ENCODE measurements at places on chromosomes 6 and 20. TPM values are rescaled to one million over a fixed set of nuclear protein-coding genes. Genes with fewer than 3 reads are reported as not detected.

- no peak overlapping the region for H3K4me3 ChIP-seq
- peaks cover 4% of the 10 kb centered on the region for H3K4me1 ChIP-seq
- no peak overlapping the region for H3K27ac ChIP-seq
- H3K36me3 ChIP-seq: peaks cover 21% of the 10 kb centered on the region
- H3K27me3 ChIP-seq: no peaks in the 10 kb centered on the region
Measured at GRCh38 chr6:107870381-107870780, 46.3 kb upstream of the SCML4 start.

DNA sequence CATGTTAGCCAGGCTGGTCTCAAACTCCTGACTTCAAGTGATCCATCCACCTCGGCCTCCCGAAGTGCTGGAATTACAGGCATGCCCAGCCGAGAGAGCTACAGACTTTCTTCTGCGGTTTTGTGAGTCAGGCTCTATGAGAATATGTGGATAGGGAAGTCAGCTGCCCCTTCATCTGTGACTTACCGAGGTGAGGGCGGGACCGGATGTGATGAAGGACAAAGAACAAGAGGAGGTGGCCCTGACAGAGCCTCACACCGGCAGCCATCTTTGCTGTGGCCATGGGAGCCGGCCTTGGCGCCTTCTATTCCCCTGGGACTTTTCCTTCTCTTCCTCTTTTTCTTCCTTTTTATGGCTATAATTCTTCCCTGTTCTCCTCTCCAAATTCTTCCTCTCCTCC is 67.0 kb downstream of the IYD start:
- H3K27ac ChIP-seq: no peak overlapping the region
- no peaks in the 10 kb centered on the region for H3K36me3 ChIP-seq
- no peak overlapping the region for H3K4me3 ChIP-seq
- peaks cover under 1% of the 10 kb centered on the region for H3K27me3 ChIP-seq

GRCh38 chr20:55893031-55893430 is 112.3 kb downstream of the CBLN4 start:
- H3K27me3 ChIP-seq: no peaks in the 10 kb centered on the region
- no peak overlapping the region for H3K27ac ChIP-seq
- no peaks in the 10 kb centered on the region for H3K36me3 ChIP-seq
- no peaks in the 10 kb centered on the region for H3K4me1 ChIP-seq

GRCh38 chr6:111565326-111566221 is 40.1 kb downstream of the TRAF3IP2 start:
- H3K27me3 ChIP-seq: no peaks in the 10 kb centered on the region
- no peak overlapping the region for H3K4me3 ChIP-seq
- no peak for DNase-seq
- peak overlapping the region; percentile 56 for H3K27ac ChIP-seq
- H3K36me3 ChIP-seq: peaks cover 43% of the 10 kb centered on the region

GRCh38 chr6:36418558-36418957 is 24.1 kb downstream of the PXT1 start:
- no peak overlapping the region for H3K27ac ChIP-seq
- no peaks in the 10 kb centered on the region for H3K36me3 ChIP-seq
- H3K4me3 ChIP-seq: no peak overlapping the region
- H3K27me3 ChIP-seq: peaks cover 7% of the 10 kb centered on the region

DNA sequence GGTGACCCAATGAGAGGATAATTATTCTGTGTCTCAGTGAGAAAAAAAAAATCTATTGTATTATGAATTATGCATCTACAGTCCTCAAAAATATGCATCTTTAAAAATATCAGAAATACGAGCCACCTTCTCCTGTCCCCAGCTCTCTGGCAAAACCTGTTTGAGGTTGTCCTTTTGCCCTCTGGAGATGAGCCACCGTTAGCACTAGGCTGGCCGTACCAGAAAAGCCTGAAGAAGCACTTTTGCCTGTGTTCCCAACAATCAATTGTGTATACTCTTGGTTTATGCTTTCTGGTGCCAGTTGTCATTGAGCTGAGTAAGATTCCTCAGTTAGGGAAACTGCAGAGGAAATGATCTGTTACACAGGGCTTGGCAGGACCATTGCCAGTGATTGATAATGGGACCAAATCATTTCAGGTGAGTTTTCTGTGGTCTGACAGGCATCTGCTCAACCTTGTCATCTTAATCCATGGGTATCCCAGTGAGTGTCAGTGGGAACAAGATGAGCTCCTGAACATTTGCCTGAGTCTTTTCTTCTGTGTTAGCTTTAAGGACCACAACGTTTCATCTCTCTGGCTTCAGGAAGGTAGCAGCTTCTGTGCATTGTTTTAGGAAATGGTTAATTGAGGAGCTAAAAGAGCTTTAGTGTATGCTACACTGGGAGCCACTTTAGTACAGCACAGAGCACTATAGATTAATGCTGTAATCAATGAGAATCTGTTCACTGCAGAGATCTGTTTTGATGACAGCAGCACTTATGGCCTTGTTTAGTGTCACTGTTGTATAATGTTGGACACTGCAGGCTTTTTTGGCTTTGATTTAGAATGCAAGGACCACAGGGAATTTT is 330.1 kb downstream of the RIMS1 start:
- no peak overlapping the region for H3K27ac ChIP-seq
- H3K4me3 ChIP-seq: no peak overlapping the region
- no peak for DNase-seq
- H3K36me3 ChIP-seq: no peaks in the 10 kb centered on the region
- no peaks in the 10 kb centered on the region for H3K4me1 ChIP-seq

DNA sequence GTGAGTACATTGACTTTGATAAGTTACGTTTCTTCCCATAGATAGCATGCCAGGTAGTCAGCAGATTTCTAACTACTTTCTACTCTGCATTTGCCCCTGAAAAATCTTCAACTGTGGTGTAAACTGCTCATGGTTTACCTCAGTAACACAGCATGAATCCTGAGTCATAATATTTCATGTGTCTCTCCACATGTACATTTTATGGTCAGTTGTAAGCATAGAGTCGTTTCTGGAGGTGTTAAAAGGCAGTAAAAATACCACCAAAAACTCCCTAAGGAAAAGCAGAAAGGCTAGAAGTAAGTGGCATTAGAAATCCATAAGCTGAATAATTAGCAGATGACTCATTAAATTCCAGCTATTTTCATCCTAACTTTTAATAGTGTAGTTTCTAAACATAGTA is 4.1 kb upstream of the GPR63 start:
- peaks cover 1% of the 10 kb centered on the region for H3K36me3 ChIP-seq
- no peak overlapping the region for H3K27ac ChIP-seq
- no peak overlapping the region for H3K4me3 ChIP-seq
- H3K27me3 ChIP-seq: peaks cover 56% of the 10 kb centered on the region

DNA sequence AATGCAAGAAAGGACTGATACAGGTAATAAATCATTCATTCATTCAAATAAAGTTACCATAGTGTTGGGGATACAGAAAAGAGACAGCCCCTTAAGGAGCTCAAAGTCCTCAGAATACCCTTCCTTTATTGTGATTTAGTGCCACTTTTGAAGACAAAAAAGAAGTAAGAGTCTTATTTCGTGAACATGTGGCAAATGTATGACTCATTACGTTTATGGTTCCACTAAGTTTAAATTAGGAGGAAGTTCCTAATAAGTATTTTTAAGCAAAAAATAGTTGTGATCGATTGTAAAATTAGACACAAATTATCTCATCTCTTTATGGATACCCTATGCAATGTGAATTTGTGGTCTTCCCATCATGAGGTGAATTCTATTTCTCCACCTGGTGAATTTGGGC is 38.5 kb upstream of the GCLC start:
- no peaks in the 10 kb centered on the region for H3K36me3 ChIP-seq
- no peak overlapping the region for H3K27ac ChIP-seq
- H3K27me3 ChIP-seq: no peaks in the 10 kb centered on the region

DNA sequence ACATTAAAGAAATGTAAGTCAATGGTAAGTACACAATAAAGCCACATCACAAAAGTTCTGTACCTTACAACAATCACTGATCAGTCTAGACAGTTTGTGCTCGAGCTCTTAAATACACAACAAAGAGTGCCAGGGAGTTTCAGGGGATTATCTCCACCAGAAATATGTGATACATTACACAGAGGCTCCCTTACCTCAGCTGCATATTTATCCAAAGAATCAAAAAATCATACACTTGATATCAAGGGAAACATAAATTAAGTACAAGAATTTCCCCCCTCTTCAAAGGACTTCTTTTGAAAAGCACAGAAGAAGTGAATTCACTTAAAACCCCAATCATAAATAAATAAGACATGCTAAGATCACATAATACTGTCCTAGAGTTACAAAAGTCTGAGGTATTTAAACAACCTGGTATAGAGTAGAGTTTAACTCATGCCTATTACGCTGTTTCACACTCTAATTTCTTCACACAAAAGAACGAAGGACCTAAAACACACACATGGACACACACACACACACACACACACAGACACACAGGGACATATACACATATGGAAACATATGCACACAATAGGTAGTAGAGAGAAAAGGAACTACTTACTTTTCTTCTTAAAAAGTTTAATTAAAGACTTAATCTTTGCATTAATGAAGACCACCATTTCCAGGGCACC is 528 bp downstream of the NHSL1 start:
- H3K36me3 ChIP-seq: no peaks in the 10 kb centered on the region
- DNase-seq: no peak
- no peaks in the 10 kb centered on the region for H3K4me1 ChIP-seq
- H3K27ac ChIP-seq: no peak overlapping the region

DNA sequence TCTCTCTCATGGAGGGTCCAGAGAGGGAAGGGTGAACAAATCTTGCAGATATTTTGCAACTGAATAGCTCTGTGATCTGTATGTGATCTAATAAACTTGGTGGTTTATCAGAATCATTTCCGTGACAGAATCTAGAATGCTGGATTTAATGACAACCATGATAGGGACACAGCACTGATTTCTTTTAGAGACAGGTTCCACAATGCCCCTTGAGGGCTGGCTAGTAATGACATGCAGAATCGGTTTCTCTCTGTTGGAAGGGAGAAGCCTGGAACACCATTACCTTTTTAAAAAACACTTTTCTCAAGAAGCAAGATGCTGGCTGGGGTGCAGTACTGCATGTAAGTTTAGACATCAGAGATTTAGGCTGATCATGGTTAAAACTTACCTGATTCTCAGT is 313.4 kb downstream of the CDH26 start:
- H3K4me3 ChIP-seq: no peak overlapping the region
- no peaks in the 10 kb centered on the region for H3K4me1 ChIP-seq
- no peaks in the 10 kb centered on the region for H3K27me3 ChIP-seq

GRCh38 chr6:90333928-90334327 is 37.3 kb upstream of the BACH2 start:
- peaks cover 14% of the 10 kb centered on the region for H3K36me3 ChIP-seq
- DNase-seq: no peak
- no peak overlapping the region for H3K4me3 ChIP-seq
- peaks cover 4% of the 10 kb centered on the region for H3K27me3 ChIP-seq
- H3K4me1 ChIP-seq: no peaks in the 10 kb centered on the region
- no peak overlapping the region for H3K27ac ChIP-seq

DNA sequence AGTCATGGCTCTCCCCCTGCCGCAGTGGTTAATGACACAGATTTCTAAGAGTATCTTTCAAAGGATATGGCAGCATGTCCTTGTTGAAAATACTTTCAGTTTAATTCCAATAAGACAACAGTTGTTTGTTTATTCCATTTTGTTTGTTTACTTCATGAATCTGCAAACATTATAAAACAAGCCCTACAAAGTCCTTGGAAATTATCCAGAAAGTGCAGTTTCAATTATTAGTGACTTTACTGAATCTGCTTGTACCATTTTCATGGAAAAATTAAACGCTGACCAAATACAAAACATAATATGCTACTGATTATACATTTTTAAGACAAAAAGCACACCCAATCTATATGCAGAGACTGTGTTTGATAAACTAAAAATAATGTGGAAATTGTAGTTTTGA is 3.3 kb downstream of the HEY2 start:
- H3K4me1 ChIP-seq: peaks cover 26% of the 10 kb centered on the region
- no peak for DNase-seq
- H3K4me3 ChIP-seq: no peak overlapping the region
- H3K27me3 ChIP-seq: peaks cover 73% of the 10 kb centered on the region
- no peaks in the 10 kb centered on the region for H3K36me3 ChIP-seq
- no peak overlapping the region for H3K27ac ChIP-seq

DNA sequence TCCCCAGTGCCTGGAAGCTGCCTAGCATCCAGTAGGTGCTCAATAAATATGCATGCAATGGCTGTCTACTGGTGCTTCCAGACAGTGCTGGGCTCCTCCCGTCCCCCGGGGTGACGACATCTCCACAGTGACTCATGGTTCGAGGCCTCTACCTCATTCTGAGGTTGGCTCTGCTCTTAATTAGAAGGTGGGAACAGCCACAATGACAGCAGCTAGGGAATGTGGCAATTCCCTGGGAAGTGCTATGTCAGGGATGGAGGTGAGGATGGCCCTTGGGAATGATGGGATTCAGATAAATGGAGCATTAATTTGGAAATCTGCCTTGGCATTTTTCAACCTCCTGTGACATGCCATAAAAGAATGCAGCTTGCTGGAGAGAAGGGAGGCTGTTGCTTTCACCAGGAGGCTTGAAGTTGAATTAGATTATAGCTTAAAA is 43.5 kb upstream of the NFATC2 start:
- no peak for DNase-seq
- H3K36me3 ChIP-seq: no peaks in the 10 kb centered on the region
- H3K27me3 ChIP-seq: peaks cover 10% of the 10 kb centered on the region
- peaks cover 9% of the 10 kb centered on the region for H3K4me1 ChIP-seq

GRCh38 chr6:116847227-116847626 is 18.3 kb upstream of the GPRC6A start:
- H3K27ac ChIP-seq: no peak overlapping the region
- no peaks in the 10 kb centered on the region for H3K36me3 ChIP-seq

DNA sequence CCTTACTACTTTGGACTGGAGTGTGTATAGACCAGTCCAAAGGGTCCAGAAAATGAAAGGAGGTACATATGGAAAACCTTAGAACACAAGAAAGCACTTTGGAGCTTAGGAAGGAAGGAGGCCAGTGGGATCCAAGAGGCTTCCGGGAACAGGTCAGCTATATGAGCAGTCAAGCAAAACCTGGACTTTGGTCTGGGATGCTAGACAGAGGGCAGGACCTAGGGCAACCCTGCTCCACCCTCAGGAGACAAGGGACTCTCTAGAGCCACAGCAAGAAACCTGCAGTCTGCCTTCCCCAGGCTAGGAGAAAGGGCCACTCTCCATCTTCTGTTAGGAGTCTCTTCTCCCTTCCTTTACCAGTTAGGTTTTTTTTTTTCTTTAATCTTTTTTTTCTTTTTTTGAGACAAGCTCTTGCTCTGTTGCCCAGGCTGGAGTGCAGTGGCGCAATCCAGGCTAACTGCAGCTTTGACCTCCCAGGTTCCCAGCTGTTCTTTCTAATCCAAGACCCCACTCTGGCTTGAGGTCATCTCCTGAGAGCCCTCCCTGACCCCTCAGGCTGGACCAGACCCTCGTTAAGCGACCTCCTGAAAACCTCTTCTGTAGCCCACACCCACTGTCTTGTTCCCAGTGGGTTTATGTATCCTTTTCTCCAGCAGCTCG is 4.6 kb downstream of the KCNK5 start:
- H3K36me3 ChIP-seq: peaks cover 49% of the 10 kb centered on the region
- peak overlapping the region; percentile 98 for H3K27ac ChIP-seq
- H3K27me3 ChIP-seq: no peaks in the 10 kb centered on the region
- peaks cover 81% of the 10 kb centered on the region for H3K4me1 ChIP-seq
- no peak for DNase-seq

The PLCB4 gene
- not detected for total RNA-seq

The SYCP2 gene
- total RNA-seq: 25.7 TPM

The SPACA1 gene
- total RNA-seq: not detected

The KCTD20 gene
- 65.0 TPM for total RNA-seq

The SLC17A3 gene
- total RNA-seq: 0.76 TPM

The GRM1 gene
- not detected for total RNA-seq

The ARMH2 gene
- 0.41 TPM for total RNA-seq
